ENCODE measurements at places on chromosomes 3 and 15.

DNA sequence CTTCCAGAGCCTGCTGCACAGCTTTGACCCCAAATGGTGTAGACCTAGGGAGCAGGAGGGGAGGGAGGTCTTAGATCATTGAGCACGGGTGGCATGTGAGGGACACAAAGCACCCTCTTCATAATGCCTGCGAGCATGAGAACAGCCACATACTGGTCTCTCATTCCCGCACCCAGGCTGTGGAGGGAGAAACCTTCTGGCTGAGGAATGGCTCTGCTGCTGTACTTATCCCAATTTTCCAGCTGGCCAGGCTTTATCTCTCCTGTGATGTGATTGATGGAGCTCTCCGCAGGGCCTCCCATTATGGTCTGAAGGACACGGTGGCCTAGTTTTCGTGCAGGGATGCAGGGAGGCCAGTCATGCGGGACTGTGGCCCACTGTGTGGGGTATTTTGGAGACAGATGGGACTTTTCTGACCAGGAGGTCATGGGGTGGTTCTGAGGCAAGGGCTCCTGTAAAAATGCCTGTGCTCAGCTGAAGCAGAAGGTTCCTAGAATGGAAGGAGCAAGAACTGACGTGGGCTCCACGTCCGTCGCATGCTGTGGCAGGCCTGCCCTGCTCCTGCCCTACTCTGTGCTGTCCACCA, 251.5 kb downstream of the PLCL2 start:
- DNase-seq = peak; percentile 90

DNA sequence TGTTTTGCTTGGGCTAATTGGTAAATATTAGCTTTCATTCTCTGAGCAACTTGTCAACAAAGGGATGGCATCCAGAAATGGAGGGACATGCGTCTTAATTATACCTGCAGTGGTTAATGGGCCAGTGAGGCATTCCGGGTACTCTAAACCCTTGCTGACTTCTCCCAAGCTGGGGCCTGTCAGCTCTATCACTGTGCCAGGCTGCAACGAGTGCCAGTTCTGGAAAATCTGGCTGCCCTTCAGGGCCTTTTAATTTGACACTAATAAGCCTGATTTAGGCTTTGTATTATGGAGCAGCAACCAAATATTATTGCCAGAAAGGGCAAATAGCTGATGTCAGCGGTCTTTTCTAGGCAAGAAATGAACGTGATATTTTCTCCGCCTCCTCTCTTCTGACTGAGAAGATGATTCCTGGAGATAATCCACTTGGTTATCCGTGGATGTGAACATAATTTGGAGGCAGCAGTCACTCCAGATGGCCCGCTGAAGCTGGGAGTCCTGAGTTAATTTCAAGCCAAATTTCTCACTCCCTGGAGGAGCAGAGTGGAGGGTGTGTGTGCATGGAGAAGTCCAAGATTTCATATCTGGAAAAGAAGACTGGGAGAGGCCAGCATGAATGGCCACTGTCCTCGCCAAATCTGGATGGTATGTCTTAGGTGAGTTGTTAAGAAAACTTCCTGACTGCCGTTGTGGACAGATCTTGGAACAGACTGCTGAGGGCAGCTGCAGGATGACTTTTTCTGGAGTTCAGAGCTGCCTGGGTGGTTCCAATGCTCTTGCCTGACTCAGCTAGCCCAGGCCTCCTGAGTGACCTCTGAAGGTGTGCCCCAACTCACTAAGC, 44.4 kb upstream of the PSMD6 start:
- no peak for DNase-seq

DNA sequence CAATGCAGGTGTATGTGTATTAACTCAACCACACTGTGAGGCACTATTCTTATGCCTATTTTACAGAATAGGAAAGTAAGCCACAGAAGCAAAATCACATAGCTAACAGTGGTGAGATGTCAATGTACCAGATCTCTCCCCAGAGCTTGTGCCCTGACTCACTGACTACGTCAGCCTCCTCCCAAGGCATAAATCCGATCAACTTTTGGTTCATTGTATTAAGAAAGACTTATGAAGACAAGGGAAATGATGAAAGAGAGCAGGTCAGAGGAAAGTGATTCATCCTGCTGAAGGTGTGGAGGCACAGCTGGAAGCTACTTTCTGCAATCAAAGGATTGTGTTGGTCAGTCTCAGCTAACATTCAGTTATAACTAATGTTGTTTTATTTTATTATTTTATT, 33.0 kb upstream of the SV2B start:
- DNase-seq = no peak

- no peak for DNase-seq
These were observed 43.8 kb downstream of the SPATA16 start for GRCh38 chr3:173096994-173097785.

- DNase-seq = no peak
These were observed 64.3 kb upstream of the LEKR1 start for GRCh38 chr3:156761713-156762451.

DNA sequence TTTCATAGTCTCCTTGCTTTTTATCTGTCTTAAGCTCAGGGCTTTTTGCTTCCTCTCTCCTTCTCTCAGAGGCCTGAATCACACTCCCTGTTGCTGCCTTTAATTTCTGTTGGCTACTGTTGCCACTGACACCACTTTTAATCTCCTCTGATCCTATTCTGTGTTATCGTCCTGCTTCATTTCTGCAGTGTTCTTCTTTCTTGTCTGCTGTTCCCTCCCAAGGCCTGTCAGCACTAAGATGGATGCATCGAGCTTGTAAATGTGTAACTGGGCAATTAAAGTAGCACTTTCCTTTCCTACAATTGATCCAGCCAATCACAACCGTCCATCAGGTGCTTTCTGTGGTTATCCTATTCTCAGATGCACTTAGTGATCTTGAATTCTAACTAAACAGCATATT, 71.3 kb upstream of the VEPH1 start:
- DNase-seq = no peak

- DNase-seq = no peak
These were observed 700.8 kb downstream of the SI start for GRCh38 chr3:164377466-164377865.

GRCh38 chr15:57873564-57874209, 167.2 kb downstream of the POLR2M start:
- no peak for DNase-seq

DNA sequence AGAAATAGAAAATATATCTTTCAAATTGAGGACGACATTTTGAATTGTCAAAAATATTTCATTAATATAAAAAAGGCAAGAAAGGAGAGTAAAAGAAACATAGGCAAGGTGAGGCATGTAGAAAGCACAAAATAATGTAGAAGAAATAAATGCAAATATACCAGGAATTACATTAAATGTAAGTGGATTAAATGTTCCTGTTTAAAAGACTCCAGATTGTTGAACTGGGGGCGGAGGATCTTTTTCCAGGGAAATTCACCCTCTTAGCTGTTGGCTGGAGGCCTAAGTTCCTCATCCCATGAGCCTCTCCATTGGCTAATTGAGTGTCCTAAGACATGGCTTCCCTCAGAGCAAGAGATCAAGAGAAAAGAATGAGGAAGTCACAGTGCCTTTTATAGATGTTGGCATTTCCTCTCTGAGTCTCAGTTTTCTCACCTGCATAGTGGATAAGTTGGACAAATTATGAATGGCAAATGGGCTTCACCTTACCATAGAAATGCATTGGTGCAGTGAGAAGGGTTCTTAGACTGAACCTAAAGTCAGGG, 147.4 kb upstream of the SMAD3 start:
- no peak for DNase-seq

- DNase-seq = no peak
These were observed 432.4 kb downstream of the GRM7 start for GRCh38 chr3:7293286-7293685.

DNA sequence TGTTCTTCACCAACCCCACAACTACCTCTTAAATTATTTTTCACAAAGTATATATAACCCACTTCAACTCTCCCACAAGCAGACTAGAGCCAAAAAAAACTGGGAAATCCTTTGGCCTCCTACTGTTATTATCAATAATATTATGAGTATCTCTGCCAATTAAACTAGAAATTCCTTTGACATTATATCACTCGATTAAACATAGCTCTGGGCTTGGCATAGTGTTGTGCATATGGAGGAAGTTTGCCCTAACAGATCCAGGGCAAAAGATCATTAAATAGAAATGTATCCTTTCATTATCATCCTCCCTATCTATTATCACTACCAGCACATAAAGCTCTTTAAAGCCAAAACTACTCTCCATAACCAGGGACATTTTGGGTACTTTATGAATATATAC, 74.9 kb downstream of the OSBPL10 start:
- no peak for DNase-seq

DNA sequence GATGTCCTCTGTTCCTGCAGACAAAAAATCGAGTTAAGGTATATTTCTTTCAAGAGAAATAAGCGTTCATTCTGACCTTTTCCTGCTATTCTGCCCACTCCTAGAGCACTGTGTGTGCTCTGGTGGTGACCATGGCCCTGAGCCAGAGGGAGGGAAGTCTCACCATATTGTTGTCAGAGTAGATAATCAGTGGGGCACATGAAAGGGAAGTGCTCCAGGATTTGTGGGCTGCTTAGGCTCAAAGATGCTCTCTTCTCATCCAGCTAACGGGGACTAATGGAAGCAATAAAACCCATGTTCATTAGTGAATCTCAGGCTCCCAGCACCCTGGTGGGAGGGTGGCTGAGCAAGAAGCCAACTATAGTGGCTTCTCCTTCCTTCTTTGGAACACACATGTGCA, 70.7 kb upstream of the EOMES start:
- DNase-seq = no peak

DNA sequence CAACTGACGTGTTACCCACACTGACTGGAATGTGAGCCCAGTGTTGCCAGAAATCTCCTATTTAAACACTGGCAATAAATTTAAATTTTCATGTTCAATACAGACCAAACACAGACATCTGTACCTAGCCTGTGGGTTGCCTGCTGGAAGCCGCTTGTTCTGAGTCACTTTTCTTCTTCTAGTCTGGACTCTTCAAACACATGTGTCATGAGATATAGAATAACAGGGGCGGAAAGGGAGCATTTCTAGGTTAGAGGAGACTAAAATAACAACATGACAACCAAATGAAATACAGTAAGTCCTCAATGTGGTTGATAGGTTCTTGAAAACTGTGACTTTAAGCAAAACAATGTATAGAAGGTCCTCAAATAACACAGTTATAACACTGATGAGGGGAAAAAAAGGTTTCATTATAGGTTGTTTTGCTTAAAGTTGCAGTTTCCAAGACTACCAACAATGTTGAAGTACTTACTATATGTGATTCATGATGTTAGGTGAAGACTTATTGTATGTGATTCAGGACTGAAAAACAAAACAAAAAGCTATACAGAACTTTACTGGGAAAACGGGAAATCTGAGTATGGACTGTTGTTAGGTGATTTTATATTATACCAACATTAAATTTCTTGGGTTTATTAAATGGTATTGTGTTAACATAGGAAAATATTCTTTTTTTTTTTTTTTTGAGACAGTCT, 63.1 kb downstream of the PRKAR2A start:
- no peak for DNase-seq

All from posterior vena cava (tissue), 2 donors.